ENCODE measurements at places on chromosomes 2 and 18.

GRCh38 chr2:174195253-174195652 is 53.1 kb downstream of the OLA1 start:
- DNase-seq: no peak

- no peak for DNase-seq
Measured at GRCh38 chr2:149001496-149001895, 37.0 kb upstream of the LYPD6B start.

DNA sequence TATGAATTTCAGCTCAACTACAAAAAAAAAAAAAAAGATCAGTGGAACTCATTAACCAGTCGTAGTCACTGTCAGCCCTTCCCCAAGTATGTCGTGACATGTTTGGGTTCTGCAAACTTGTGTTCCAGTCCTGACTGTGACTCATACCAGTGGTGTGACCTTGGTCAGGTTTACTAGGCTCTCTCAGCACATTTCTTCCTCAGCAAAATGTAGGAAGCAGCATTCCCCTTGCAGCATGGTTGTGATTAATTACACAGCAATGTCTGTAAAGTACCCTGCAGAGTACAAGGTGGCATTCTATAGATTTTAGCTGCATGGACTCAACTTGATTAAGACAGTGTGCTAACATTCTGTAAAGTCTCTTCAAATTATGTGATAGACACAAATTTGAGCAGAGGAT is 156.9 kb downstream of the LAMA1 start:
- no peak for DNase-seq

DNA sequence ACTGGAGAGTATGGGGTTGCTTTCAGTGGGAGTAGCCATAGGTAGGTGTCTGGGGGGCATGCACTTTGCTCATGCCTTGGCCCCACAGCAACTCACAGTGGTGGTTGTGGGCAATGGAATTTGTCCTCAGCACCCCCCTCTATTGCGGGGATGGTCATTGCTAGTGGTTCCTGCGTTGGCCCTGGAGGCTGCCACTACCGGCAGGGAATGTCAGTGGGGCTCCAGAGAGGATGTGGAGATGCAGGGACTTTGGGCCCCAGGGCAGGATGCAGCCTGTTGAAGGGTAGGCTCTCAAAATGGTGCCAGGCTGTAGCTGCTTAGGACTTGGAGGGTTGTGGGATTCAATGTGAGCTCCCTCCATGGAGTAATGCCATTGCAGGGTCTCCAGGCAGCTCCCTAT is 125.0 kb downstream of the XRCC5 start:
- no peak for DNase-seq

DNA sequence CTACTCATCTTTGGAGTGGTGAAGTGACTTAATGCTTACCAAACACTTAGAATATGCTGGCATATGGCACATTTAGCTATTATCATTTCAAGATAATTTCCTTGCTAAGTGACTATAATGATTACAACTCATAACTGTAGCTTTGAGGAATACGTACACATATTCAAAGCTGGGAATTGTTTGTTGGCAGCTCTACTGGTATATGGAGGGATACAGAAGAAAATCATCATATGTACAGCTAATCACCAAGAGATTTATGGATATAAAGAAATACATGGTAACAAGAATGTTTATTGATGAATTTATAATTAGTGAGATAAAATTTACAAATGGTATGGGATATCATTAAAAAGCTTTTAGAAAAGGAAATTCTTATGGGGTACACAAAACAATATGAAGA is 207.2 kb downstream of the GALNT13 start:
- DNase-seq: no peak

GRCh38 chr18:75582406-75582821 is 154.9 kb upstream of the SMIM21 start:
- no peak for DNase-seq

- DNase-seq: no peak
Measured at GRCh38 chr2:192885569-192886160, 690.9 kb upstream of the TMEFF2 start.

- DNase-seq: no peak
Measured at GRCh38 chr18:79526468-79527460, 131.0 kb downstream of the NFATC1 start.

- DNase-seq: no peak
Measured at GRCh38 chr18:38077229-38077628, 511.6 kb upstream of the CELF4 start.

- no peak for DNase-seq
Measured at GRCh38 chr18:58349650-58350049, 279.2 kb downstream of the ALPK2 start.

DNA sequence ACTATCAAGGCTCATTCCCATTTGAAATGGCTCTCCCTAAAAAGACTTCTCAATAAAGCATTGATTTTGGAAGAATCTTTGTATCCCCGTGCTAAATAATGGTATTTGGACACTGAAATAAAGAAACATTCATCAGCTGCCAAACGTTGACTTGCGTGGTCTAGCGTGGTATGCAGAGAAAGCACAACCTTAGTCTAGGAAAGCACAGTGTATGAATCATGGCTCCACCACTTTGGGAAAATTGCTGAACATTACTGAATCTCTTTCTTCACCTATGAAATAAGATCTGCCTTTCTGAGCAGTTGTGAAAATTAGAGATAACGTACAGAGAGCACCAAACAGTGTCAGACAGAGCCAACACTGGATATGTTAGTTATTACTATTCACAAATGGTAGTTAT is 353.9 kb downstream of the SS18 start:
- no peak for DNase-seq

- DNase-seq: no peak
Measured at GRCh38 chr2:101089942-101090799, 61.0 kb downstream of the TBC1D8 start.

DNA sequence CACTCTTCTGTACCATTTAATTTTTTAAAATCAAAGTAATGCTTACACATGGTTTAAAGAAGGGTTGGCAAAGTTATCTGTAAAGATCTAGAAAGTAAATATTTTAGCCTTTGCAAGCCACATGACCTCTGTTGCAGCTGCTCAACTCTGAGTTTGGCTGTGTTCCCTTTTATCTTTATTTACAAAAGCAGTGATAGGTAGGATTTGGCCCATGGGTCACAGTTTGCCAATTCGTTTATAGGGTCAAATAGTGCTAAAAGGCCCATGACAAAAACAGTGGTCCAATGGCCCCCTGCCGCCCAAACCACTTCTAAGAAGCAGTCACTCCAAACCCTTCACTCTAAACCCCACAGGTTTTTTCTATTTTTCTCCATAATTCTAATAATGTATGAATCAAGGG is 124.8 kb downstream of the PARD3B start:
- no peak for DNase-seq

DNA sequence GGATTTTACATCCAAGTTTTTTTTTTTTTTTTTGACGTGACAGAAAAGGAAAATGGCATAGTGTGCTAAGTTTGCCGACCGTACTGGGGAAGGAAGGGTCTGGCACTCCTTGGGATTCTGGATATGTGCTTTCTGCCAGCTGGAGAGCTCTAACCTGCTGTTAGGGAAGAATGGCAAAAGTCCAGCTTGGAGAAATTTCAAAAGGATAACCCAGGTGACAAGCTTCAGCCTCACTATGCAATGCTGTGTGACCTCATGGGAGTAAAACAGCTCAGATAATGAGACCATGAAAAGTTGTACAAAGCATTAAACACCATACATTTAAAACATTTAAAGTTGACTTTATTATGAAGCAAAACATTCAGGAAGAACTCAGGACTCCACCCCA is 10.3 kb upstream of the GPR45 start:
- no peak for DNase-seq
